Caki2 (cell line): ENCODE measurements at places on chromosomes 16 and 17. TPM values are rescaled to one million over a fixed set of nuclear protein-coding genes. Genes with fewer than 3 reads are reported as not detected.

DNA sequence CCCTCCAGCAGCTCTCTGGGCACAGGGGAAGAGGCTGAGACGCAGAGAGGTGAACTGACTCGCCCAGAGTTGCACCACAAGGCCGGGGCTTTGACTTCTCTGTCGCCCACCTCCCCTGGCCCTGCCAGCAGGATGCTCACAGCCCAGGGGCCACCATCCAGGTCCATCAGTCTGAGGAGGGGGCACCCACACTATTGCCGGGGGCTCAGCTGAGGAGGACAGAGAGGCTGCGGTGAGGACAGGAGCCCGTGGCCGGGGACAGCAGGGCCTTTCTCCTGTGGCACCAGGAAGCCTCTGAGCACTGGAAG is 32.6 kb downstream of the KDM8 start:
- DNase-seq, result no peak

- no peak for DNase-seq
Observed at GRCh38 chr17:36104701-36105181, 1.1 kb downstream of the CCL4 start.

DNA sequence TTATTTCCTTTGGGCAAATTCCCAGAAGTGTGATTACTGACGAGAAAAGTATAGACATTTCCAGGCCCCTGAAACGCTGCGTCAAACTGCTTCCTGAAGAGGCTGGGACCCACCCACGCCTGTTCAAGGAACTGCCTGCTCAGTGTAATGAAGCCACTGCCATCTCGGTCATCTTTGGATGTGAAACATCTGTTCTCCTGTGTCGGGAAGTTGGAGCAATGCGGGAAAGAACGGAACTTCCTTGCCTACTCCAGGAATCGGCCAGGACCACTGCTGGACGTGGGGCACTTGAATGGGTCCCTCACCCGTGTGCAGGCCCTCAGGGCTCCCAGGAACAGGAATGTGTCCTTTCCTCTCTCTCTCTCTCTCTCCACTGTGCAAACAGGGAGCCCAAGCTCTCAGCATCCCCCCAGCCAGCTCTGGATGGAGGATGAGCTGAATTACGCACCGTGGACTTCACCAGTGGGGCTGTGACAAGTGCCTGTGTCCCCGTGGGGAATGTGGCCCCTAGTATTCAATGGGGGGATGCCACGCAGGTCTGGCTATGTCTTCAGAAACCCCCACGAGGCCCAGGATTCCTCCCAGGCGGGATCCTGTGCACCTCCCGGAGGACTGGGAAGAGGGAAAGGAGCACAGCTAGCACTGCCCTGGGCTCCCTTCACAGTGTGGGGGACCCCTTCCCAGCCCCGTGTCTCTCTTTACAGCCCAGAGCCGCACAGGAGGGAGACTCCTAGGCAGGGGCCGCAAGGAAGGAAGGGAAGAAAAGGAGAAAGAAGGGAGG is 18.3 kb upstream of the LITAF start:
- DNase-seq, result no peak

GRCh38 chr17:27862004-27862403 is 31.2 kb downstream of the LYRM9 start:
- no peak for DNase-seq

GRCh38 chr17:77328823-77329740 is 188.3 kb downstream of the SEC14L1 start:
- DNase-seq, result no peak

DNA sequence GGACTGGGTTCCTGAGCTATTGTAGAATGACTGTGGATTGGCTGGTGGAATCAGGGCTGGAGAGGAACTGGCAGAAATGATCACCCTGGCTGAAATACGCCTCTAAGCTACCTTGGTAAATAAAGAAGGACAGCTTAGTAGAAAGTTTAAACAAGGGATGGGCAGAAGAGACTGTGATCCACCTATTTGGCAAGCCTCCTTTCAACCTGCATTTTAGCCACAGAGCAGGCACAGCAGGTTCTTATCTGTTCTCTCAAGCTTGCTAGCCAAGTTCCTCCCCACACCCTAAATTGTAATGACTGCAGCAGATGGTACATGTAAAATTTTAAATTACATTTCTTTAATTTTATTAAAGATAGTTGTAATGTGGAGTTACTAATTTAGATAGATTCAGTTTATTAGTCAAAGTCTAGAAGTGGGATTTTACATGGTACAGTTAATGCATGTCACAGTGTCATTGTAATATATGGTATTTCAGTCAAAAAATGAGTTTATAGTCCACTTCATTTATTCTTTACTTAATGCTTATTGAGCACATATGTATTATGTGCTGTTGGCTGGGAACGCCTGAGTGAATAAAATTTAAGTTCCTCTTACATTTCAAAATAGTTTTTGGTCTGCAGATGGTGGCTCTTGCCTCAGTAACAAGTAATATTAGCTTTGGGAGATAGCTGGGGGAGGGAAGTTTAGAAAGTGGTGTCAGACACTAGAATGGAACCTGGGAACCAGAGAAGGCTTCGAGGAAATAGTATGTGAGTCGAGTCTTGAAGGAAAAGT is 11.2 kb downstream of the EPN2 start:
- DNase-seq, result no peak

- DNase-seq, result peak; percentile 58
Observed at GRCh38 chr16:78770353-78771091, 671.1 kb downstream of the WWOX start.

- DNase-seq, result no peak
Observed at GRCh38 chr17:76123191-76123499, 17.9 kb downstream of the FOXJ1 start.

TMED6 gene
- total RNA-seq, result 4.1 TPM in 1 of 2 replicates, not detected in the other

PPM1E gene
- 0.24 TPM in 1 of 2 replicates, not detected in the other for total RNA-seq
